ENCODE measurements at places on chromosomes 16 and 17.

GRCh38 chr16:85422632-85423550 is 190.2 kb upstream of the GSE1 start:
- no peak for DNase-seq

DNA sequence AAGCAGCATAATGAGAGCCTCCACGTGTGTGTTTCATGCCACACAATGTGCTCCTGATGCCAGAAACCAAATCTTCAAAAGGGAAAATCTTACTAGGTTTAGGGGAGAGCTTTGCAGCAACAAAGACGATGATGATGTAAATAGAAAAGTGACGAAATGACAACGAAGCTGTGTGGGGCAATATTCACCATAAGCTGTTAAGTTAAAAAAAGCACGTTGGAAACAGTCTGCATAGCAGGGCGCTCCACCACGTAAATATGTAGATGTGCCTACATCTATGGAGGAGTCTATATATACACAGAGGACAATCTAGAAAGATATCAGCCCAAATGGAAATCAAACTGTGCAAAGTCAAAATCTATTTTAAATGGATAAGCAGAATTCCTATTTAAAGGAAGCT is 61.0 kb downstream of the RPH3AL start:
- DNase-seq, result no peak

DNA sequence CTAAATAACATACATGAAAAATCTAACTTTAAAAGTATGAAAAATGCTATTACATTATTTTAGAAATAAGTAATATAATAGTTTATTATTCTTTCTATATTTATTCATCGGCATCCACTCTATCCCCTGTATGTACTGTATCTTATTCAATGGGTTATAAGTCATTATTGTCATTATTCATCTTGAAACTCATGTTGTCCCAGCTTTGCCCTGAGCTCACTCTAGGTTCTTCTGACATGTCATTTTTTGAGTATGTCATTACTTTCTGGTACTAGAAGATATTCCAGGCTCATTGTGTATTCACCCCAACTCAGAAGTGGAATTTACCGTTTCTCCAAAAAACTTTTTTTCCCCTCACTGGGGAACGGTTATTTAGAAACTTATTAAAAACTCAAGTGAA is 53.0 kb upstream of the MNT start:
- no peak for DNase-seq

GRCh38 chr17:2040219-2040827 is 1.5 kb upstream of the OVCA2 start:
- DNase-seq, result no peak

DNA sequence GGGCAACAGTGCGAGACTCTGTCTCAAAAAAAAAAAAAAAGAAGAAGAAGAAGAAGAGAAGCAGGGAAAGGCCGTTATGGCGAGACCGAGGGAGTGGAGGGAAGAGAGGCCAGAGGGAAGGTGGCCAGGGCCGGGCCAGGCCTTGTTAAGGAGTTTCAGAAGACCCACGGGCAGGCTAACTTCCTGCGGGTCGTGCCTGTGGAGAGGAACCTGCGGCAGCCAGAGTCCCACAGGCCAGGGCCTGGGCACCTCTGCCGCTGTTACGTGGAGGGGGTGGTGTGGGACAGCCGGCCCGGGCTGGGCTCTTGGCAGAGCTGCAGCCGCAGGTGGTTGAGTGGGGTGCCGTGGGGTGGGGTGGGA is 5.4 kb downstream of the WDR81 start:
- DNase-seq, result no peak

DNA sequence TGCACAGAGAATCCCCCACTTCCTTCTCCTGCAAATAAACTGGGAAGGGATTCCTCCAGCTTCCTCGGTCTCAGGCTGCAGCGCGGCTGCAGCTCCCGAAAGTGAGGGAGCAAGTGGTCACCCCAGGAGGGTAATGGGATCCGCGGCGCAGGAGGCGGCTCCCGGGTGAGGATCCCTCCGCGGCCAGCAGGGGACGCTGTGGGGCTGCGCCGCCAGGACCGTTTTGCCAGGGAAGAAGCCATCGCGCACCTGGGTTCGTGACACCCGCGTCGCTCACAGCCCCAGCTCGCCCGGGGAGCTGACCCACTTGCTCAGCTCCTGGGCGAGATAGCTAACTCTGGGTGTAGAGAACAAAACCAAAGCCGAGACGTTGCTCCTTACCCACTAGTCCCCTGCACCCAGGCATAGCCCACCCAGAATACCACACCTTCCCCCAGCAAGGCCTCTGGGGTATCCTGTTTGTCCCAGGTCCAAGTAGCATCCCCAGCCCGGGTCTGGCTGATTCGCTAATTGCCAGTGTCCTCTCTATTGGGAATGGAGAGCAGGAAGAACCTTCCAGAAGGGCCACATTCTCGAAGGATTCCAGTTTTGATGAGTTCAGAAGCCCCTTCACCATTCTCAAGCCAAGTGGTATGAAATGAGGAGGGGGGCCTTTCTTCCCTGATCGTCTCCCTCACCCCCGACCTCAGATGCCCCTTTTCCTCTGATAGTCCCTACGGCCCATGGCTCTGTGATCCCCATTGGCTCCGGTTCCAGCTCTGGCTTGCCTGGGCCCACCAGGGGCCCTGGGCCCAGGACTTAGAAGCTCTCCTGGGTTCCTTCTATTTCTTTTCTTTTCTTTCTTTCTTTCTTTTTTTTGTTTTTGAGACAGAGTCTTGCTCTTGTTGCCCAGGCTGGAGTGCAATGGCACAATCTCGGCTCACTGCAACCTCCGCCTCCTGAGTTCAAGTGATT is 14.1 kb downstream of the CYGB start:
- DNase-seq, result no peak

GRCh38 chr17:65455972-65456343 is 105.5 kb downstream of the AXIN2 start:
- no peak for DNase-seq

DNA sequence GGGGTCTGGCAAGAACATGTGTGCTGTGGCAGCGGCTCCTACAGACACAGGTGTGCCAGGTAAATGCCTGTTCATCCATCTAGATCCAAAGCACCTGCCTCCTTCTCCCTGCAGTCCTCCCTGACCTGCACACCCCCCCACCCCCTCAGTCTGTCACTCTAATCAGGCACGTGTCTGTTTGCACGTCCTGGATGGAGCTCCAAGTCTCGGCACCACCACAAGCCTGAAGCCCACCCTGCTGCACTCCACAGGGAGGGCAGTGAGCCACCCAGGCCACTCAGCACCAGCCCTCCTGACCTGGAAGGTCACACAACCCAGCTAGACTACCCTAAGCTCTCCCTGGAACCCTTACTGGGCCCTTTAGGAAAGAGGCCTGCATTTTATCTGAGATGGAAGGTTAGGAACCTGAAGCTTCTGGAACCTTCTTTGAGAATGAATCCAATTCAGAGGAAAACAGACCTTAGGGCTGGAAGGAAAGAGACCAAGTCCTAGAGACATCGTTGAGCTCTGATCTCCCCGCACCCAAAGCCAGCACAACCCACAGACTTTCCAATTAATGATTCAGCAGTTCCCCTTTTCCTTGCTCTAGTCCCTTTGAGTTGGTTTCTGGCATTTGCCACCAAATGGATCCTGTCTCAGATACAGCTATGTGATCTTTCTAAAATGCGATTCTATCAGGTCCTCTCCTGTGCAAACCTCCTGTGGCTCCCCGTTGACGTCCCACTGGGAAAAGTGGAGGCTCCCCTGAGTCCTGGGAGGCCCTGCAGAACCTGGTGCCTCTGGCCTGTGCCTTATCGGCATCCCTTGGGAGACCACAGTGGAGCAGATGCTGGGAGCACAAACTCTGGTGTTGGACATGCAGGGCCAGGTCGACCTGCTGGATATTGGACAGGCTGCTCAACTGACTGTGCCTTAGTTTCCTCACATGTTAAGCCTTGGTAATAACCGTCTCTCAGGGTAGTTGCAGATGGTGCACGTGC is 67.9 kb downstream of the PRMT7 start:
- DNase-seq, result no peak

- no peak for DNase-seq
These were observed 5.3 kb upstream of the FOXN1 start for GRCh38 chr17:28500712-28501379.

GRCh38 chr16:14351647-14352046 is 278.4 kb downstream of the PARN start:
- no peak for DNase-seq

GRCh38 chr17:73872816-73873215 is 228.6 kb upstream of the SDK2 start:
- DNase-seq, result no peak

DNA sequence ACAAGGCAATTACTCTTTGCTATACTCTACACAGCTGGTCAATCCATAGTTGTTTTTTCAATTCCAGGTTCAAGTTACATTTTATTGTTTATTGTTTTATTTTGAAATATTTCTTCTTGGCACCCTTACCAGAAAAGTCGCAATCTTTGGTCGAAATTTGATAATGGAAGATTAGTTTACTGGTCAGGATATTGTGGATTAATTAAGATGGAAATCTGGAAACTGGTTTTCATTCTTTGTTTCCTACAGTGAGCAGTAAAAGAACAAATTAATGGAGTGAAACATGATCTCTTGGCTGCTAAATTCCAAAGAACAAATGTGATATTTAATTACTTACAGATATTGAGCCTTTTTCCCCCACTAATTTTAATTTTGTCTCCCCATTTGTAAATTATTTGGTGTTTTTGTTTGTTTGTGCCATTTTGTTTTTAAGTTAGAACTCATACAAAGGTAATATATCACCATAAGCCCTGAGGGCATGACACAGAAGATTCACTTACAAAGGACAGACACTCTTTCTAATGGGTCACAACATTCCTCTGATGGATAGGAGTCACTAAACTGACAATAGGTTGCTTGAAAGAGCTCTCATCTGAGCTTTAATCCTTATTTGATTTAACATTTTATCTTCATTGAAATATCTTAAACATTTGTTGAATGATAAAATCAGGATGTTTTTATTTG is 700.2 kb downstream of the KCNJ2 start:
- DNase-seq, result peak; percentile 28

DNA sequence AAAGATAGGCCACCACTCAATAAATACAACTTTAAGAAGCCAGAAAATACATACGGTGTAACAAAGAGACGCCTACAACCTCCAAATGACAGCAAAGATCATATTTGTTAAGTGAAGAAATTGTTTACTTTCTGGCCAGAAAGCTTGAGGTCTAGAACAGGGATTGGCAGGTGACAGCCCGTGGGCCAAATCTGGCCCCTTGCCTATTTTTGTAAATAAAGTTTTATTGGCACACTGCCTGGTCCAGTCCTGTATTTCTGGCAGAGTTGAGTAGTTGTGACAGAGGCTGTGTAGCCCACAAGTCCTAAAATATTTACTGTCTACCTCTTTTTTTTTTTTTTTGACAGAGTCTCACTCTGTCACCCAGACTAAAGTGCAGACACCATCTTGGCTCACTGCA is 3.4 kb upstream of the CLEC19A start:
- DNase-seq, result no peak

DNA sequence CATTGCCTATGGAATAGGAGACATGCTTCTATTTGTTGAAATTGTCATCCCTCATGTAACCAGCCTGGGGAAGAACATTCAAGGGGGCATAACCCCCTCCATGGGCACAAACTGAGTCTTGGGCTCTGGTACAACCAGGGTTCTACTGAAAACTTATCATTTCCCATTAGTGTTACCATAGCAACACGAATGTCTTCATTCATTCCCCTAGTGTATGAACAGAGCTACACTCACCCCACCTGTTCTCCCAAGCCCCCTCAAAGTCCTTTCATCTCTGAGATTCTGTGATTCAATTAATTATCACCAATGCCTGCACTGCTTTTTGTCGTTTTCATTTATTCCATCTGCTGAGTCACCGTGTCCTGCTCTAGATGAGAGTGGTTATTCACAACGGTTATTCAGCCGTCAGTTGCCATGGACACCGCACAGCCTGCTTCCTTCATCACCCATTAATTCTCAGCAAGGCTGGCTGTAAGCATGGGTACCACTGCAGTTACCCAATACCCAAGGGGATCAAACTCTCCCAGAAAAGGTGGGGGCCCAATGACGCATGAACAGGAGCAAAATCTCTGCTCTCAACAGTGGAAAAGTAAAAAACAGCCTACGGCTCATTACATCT is 1.6 kb upstream of the GAST start:
- no peak for DNase-seq

DNA sequence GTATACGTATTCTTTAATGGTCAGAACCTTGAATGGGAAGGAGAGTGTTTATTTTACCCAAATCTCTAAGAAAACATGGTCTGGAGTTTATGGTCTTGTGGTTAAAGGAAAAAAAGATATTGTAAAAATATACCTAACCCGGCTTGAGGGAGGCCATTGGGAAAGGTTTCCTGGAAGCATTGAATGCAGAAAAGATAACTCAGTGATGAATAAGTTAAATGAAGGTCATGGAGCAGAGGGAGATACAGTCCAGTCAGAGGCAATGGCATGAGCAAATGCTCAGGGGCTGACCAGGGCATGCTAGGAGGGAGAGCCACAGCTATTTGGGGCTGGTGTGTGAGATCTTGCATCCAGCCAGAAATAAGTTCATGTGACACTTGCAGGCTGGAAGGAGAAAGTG is 430.4 kb upstream of the CDH5 start:
- DNase-seq, result no peak

GRCh38 chr17:48002266-48002915 is 31.5 kb downstream of the CDK5RAP3 start:
- DNase-seq, result no peak

DNA sequence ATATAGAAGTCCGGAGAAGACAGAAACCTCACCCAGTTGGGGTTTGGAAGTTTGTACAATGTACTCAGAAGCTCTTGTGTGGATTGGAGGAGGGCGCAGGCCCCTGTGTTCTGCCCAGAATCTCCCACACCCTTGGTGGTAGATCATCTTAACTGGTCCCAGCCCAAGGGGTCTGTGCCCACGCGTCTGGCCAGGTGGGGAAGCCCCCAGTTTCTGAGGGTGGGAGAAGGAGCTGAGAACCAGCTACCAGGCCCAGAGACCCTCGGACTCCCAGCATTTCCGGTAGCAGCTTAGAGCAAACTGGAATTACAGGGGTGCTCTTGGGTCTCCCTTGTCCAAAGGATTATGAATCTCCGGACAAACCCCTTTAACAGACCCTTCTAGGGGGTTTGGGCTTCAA is 2.3 kb upstream of the PPP1R9B start:
- no peak for DNase-seq

Data from iPS DF 19.7 (cell line).